ENCODE measurements at places on chromosomes 13 and 19.

GRCh38 chr13:73307481-73307880 is 248.7 kb downstream of the KLF5 start:
- peak; percentile 38 for DNase-seq

DNA sequence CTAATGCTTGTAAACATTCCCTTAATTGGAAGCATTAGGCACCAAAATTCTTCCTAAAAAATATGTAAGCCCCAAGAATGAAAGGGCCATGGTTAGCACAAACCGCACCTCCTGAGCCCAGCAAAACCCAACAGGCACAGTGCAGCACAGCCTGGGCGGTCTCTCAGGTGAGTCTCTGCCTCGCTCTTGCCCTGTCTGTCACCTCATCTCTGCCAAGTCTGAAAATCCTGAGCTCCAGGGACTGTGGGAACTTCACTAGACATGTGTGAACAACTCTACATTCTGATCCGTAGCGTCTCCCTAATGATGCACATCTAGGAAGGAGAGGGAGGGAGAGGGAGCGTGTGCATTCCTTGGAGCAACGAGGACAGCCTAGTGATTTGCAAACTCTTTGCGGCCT is 88.8 kb upstream of the GJB6 start:
- no peak for DNase-seq

DNA sequence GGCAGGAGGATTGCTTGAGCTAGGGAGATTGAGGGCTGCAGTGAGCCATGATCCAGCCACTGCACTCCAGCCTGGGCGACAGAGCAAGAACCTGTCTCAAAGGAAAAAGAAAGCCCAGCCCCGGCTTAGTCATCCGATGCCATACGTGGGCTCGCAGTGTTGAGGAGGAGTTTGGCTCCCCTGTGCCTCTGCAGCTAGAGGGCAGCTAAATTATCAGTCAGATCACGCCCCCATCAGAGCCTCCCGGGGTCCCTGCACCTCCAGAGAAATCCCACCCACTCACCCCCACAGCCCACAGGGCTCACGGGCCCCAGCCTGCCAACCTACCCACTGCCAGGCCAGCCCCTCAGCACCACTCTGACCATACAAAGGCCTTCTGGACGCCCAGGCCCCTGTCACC is 27.6 kb downstream of the MAU2 start:
- DNase-seq = no peak

DNA sequence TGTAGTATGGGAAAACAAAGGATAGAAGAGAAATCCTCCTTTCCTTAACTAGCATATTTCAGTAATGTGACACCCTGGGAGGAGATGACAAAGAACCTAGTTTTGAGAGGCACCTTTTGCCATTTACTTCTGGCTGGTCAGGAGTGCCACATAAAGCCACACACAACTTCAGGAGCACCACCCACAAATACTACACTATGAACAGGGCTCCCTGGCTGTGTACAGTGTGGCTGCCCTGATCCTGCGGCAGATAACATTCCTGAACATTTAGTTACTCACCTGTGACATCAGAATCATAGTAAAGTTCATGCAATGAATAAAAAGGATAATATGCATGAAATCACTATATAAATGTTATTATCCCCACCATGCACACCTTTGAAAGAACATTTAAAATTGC is 17.4 kb upstream of the IRS2 start:
- no peak for DNase-seq

DNA sequence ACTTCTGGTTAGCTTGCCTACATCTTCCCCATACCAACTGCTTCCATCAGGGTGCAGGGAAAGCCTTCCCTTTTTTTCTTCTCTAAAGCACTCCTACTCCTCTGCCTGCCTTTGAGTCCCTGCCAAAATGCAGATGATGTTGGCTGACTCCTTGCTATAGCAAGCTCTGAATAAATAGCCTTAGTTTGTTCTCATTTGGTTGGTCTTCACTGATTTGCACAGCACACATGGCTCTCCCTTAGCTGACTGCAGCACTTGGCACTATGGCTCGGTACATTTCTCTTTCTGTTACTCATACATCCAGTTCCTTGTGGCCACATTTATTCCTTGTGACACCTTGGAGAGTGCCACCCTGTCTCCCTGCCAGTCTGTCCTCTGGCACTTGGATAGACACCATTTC is 249.8 kb downstream of the DCLK1 start:
- no peak for DNase-seq

- no peak for DNase-seq
These were observed 209.0 kb downstream of the URI1 start for GRCh38 chr19:30151081-30151480.

DNA sequence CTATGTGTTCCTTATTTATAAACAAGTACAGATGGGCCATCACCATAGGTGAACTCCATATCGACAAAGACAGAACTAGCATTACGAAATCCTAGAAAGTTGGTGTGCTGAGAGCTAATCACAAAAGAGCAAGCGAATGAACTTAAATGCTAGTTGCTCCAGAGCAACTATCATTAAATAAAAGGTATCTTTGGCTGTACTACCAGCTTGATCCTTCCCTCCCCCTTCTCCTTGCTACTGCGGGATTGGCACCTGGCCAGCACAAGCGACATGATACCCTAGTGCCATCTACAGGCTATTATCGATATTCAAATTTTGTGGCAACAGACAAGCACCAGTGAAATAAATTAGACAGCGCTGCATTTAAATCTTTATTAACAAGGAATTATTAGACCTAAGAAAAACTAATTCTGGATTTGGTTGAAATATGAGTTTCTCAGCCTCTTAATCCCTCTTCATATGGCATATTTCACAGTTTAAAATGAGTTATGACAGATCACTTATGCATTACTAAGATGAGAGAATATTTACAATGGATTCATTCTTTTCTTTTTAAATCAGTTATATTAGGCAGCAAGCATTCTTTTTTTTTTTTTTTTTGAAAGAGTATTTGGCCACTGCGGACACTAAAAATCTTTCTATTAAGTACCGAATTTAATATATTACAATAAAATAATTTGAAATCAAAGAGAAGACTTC is 5.8 kb downstream of the PCDH9 start:
- peak; percentile 37 for DNase-seq

DNA sequence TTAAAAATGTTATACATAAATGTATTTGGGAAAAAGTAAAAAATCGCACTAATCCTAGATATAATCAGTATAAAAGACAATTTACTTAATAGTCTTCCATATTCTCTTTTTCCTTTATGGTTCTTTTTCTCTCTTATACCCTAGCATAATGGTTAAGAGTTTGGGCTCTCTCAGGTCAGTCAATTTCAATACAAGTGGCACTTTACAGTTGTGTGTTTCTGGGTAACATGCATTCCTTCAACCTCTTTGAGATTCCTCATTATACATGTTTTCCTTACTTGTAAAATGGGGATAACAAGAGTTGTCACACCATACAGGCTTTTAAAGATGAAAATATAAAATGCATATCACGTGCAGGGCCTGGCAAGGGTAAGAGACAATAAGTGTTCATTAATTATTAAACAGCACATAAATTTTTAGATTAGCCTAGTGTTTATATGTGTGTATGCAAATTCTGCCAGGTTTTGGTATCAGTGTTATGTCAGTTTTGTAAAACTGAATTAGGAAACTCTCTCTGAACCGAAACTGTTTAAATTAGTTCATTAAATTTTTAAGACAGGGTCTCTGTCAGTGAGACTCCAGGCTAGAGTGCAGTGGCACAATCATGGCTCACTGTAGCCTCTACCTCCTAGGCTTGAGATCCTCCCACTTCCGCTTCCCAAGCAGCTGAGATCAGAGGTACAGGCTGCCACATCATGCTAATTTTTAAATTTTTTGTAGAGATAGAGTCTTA is 49.8 kb downstream of the ELF1 start:
- DNase-seq = no peak

- no peak for DNase-seq
These were observed 277.9 kb downstream of the TSHZ3 start for GRCh38 chr19:31071136-31071855.

GRCh38 chr13:101623470-101624209 is 171.2 kb downstream of the ITGBL1 start:
- DNase-seq = no peak

DNA sequence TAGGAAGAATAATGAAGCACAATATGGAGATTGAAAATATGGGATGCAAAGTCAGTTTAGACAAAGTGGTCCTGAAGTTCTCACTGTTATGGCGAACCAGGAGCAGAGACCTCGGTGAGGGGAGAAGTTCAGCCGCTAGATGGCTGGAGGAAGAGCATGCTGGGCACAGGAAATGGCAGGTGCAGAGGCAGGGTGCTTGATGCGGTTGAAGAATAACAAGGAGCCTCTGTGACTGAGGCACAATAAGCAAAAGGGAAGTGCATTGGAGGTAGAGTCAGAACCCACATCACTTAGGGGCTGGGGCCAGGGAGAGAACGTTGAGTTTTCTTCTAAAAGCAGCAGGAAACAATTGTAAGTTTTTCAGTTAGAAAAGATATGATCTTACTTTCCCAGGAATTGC is 1725.2 kb downstream of the EFNB2 start:
- no peak for DNase-seq

- no peak for DNase-seq
These were observed 1124.5 kb upstream of the ATXN8OS start for GRCh38 chr13:68982961-68983619.

DNA sequence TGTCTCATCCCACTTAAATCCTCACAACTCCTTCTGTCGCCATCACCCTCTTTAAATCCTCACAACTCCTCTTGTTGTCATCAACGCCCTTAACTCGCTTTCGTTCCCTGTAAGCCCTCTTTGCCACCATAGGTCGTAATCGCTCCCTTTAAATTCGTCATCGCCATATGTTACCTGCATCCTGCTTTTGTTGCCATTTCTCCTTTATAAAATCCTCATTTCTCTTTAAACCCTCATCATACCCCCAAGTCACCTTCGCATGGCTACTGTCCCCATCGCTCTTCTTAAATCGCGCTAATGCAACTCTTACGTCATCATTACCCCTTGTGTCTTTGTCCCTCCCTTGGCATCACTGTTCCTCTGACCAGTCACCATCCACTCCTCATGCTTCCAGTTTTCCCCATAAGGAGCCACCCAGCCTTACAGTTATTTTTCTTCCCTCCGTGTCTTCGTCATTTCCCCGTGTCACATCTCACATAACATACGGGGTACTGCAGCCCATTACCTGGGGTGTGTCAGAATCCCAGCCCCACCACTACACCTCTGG is 539 bp downstream of the PLD3 start:
- peak; percentile 8 for DNase-seq

DNA sequence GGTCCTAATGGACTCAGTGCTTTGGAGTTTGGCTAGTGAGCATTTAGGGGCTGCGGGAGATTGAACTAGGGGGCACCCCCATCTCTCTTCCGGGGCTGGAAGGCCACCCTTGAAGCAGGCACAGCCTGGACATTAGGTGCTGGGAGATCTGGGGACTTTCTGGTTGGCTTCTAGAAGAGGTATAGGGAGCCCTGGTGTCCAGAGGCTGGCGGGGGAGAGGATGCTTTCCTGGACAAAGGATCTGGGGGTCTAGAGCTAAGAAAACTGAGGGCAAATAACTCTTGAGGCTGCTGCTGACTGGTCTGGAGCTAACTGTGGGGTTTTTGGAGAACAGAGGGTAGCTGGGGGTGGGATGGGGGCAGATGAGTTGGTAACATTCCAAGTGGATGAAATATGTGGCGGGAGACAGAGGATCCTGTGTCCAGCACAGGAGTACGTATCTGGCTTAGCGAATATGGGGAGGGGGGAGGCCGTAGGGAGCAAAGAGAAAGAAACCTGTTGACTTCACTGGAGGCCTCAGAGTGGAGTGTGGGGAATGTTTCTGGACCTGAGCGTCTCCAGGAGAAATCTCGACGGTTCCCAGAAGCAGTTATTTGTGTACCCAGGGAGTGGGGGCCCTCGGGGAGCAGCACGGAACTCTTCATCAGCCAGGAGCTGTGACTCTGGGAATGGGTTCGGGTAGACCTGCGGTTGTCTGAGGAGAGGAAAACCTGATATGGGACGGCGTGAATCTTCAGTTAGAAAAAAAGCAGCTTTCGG is 1.4 kb downstream of the HNRNPUL1 start:
- no peak for DNase-seq

- no peak for DNase-seq
These were observed 117.2 kb downstream of the IRS2 start for GRCh38 chr13:109669234-109669612.

DNA sequence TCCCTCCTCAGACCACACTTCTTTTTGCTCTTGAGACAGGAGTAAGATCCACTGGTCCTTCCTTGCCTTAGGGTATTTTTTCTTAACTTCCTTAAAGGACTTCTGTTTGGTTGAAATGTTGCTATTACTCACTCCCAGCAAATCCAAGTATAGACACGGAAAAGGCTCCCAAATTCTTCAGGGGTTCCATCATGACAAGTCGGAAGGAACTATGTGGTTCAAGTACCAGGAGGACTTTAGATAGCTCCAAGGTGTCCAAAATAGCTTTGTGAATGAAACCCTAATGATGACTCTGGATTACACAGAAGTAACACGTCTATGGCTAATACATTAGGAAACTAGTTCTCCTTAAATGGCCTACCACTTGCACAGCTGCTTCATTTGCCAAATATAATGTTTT is 238.7 kb downstream of the KCTD12 start:
- DNase-seq = no peak

- DNase-seq = no peak
These were observed 5.6 kb upstream of the CD33 start for GRCh38 chr19:51219307-51219706.

DNA sequence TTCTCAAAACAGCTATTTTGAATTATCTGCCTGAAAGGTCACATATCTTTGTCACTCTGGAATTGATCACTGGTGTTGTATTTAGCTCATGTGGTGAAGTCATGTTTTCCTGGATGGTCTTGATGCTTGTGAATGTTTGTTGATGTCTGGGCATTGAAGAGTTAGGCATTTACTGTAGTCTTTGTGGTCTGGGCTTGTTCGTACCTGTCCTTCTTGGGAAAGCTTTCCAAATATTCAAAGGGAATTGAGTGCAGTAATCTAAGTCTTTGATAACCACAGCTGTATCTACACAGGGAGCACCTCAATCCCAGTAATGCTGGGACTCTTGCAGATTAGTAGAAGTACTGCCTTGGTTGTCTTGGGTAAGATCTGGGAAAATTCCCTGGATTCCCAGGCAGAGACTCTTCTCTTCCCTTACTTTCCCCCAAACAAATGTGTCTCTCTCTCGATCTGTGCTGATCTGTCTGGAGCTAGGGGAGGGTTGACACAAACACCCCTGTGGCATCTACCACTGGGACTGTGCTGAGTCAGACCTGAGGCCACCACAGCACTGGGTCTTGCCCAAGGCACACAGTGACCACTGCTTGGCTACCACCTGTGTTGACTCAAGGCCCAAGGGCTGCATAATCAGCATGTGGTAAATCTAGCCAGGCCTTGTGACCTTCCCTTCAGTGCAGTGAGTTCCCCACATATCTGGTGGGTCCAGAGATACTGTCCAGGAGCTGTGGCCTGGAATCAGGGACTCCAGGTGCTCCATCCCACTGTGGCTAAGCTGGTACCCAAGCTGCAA is 5.5 kb upstream of the CYP4F3 start:
- no peak for DNase-seq

Measured in AG09309 (cell line).